ENCODE measurements at places on chromosomes 4 and X.

- no peak for DNase-seq
These were observed 3.8 kb upstream of the CITED1 start for GRCh38 chrX:72309297-72310071.

- no peak for DNase-seq
These were observed 13.3 kb downstream of the IDS start for GRCh38 chrX:149491812-149492211.

GRCh38 chr4:85147481-85148076 lies 181.1 kb upstream of the WDFY3 start:
- peak; percentile 5 for DNase-seq

DNA sequence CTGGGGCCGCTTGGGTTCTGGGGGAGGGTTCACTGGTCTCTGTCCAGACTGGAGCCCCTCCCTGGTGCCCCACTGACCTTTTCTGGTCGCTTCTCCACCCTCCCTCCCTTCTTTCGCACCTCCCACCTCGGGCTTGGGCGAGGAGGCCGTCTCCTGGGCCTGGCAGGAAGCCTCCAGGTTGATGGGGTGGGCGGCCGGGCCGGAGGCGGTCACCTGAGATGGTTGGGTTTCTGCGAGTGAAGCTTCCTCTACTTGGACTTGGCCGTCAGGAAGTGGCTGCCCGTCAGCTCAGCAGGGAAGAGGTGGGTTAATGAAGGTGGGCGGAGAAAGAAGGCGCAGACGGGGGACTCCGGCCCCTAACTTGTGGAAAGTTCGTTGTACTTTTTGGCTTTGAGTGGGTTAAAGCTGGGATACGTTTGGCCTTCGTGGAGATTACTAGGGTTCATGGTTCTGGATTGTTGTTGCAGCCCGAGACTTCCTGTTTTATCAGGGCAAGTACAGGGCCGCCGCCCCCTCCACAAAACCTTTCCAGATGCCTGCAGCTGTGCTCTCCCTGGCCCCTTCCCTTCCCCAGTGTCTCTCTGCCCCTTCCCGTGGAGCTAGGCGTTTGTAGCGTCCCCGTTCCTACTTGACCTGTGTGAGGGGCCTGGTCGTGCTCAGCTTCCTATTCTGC lies 1.2 kb downstream of the AKAP17A start:
- DNase-seq, result no peak

DNA sequence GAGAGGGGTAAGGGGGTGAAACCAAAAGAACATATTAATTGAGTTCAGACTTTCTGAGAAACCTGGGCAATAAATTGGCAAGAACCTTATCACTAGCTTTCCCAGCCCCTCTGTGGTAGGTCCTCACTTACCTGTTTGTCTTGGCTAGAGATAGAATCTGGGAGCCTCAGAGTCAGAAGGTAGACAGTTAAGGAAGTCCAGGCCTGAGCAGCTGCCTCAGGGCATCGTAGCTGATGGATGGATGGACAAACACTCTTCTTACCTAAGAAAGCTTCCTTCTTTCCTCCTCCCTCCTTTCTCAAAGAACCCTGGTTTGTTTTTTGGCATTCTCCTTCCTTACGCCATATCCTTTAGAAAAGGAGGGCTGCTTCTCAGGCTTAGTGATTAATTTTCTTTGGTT lies 24.4 kb downstream of the FRAS1 start:
- no peak for DNase-seq

GRCh38 chrX:84219551-84219950 lies 31.6 kb upstream of the RPS6KA6 start:
- DNase-seq, result no peak

DNA sequence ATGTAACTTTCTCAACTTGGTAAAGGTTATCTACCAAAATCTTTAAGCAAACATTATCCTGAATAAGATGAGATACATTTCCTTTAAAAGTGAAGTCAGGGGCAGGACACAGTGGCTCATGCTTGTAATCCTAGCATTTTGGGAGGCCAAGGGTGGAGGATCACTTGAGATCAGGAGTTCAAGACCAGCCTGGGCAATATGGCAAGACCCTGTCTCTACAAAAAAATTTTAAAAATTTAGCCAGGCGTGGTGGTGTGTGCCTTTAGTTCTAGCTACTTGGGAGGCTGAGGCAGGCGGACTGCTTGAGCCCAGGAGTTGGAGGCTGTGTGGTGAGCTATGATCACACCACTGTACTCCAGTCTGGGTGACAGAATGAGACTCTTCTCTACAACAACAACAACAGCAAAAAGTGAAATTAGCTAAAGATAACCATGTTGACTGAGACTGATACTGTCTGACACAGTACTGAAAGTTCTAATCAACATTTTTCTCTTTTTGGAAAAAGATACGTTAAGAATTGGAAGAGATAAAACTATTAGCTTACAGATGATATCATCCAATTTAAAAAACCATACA lies 4.9 kb downstream of the DCAF16 start:
- no peak for DNase-seq

Measured in CD4-positive, alpha-beta memory T cell (primary cell).